COR-L47 (cell line): ENCODE measurements at places on chromosomes 12 and 14.

- DNase-seq = peak; percentile 57
Observed at GRCh38 chr14:101965181-101965544, 790 bp downstream of the DYNC1H1 start.

GRCh38 chr14:94538070-94538740, 23.0 kb upstream of the SERPINA4 start:
- DNase-seq = no peak

GRCh38 chr12:26030371-26030770, 71.9 kb downstream of the RASSF8 start:
- DNase-seq = no peak

DNA sequence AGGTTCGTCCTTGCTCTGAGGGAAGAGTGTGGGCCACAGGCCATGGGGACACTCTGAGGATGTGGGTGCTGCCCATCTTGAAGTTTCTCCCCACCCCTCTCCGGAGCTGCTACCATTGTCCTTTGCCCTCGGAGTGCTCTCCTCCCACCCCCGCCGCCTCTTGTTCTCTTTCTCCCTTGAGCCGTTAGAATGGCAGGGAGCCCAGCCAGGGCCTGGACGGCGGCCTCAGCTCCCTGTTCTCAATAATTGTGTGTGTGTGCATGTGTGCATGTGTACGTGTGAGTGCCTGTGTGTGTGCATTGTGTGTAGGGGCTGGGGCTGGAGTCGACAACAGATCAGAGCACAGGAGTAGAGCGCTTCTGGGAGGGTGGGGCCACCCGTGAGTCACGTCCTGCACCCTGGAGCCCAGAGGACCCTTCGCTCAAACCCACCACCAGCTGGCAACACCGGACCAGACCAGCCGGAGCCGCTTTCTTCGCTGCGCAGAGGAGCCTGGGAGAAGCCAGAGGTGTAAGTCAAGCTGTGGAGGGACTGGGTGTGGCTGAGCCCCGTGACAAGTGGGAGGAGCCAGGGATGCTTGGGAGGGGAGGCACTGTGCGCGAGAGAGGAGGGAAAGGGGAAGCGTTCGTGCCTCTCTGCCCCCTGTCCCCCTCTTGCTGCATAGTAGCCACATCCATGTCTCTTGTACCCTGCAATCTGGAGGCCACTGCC, 25.9 kb upstream of the KCNA5 start:
- no peak for DNase-seq

- DNase-seq = no peak
Observed at GRCh38 chr14:73851000-73851399, 631 bp upstream of the PTGR2 start.

DNA sequence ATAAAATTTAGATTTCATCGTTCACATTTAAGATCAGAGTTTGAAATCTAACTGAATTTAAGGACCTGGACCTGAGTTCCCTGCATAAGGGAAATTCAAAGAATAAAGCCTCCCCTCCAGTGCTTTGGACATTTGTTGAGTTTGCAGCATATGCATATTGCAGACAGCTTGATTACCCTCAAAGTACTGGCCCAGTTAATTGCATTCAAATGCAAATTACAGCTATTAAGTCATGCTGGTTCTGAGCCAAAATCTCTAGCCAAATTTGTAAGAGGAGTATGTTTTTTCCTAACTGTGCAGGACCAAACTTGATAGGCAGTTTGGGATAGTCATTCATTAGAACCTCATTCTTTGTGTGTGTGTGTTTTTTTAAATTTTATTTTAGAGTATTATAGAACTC, 9.1 kb upstream of the KIF21A start:
- peak; percentile 69 for DNase-seq

- no peak for DNase-seq
Observed at GRCh38 chr12:39935275-39935674, 170.6 kb downstream of the SLC2A13 start.

DNA sequence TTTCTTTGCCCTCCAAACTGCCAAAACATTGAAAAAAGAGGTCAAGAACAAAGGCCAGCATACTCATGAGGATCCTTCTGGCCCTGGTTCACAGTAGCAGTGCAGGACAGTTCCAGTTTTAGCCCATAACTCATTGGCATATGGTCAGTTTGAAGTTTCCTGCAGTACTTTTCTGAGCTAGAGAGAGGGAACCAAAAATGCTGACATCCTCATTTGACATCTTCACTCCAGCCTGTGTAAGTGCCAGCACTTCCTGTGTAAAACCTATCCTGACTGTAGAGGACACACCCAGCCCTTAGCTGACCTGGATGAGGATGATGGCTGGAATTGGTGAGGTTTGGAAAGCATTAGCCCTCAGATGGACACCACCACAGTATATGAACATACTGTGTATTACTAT, 84.1 kb downstream of the FGD4 start:
- no peak for DNase-seq

- DNase-seq = peak; percentile 68
Observed at GRCh38 chr12:121812320-121812871, 8.6 kb downstream of the SETD1B start.

DNA sequence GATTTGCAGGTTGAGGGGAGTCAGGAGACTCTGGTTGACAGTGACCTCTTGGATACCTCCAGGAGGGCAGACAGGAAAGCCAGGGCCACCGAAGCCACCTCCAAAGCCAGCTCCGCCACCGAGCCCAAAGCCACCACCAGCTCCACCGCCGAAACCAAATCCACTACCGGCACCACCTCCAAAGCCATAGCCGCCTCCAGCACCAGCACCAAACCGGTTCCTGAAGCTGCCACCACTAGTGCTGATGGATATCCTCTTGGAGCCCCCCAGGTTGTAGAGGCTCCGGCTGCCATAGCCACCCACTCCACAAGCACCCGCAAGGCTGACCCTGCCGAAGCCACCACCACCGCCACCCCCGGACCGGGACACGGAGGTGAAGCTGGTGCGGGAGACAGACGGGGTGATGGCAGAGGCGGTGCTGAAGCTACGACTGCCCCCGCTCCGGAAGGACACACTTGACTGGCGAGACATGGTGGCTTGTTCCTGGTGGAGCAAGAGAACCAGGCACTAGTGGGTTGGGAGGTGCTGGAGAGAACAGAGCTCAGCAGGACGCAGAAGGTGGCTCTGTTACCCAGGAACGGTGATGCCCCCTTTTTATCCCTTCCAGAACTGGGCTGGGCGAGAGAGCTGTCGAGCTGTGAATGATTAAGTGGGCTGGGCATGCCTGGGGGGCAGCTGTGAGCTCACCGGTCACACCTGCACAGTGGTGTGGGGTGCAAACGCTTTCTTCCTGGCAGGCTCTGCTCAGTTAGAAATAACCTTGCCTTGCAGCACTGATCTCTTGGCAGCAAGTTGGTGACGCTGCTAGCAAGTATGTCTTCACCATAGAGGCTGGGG, at the start of gene KRT5:
KRT5 (minus strand) TSS at position 569 of the 837 bp plus-strand sequence; CDS start at position 471, 98 bp downstream.
- DNase-seq = no peak

DNA sequence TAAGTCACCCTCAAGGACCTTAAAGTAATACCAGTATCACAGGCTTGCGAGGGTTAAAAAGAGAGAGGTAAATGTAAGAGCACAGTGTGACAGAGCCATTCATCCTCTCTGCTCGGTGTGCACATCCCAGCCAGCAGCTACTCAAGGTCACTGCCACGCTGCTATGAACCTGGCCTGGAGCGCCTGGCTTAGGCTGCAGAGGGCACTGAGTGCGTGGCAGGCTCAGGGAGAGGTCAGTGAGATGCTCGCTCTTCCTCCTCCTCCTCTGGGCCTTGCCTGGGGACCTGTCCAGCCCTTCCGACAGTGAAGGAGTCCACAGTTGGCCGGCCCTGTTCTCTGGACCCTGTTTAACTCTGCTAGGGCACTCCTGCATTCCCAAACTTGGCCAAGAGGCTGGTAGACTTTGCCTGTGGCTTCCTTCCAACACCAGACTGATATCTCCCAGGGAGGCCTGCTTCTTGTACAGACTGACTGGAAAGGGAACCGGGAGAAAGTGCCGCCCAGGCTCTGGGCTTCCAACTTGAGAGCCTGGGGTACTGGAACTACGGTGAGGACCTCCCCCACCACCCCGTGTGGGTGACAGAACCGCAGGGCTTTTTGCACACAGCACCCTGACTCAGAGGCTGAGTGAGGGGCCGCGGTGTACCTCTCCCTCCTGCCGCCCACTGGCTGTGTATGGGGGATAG, 62.6 kb upstream of the CORO1C start:
- no peak for DNase-seq

GRCh38 chr14:86296173-86296572, 766.2 kb downstream of the FLRT2 start:
- peak; percentile 88 for DNase-seq

DNA sequence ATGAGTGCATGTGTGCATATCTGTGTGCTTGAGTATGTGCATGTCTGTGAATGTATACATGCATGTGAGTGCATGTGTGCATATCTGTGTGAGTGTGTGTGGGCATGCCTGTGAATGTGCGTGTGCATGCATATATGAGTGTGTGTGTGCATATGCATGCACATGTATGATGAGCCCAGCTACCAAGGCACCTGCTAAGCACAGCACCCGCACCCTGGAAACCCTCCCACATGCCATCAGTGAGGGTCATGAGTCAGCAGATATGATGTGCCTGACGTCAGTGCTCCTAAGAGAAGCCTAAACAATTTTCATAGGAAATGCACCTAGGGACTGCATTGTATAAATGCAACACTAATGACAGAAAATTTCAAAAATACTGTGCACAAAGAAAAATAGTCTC, 151.1 kb downstream of the KIF26A start:
- DNase-seq = no peak

- DNase-seq = no peak
Observed at GRCh38 chr14:99174770-99175319, 97.2 kb downstream of the BCL11B start.

- no peak for DNase-seq
Observed at GRCh38 chr12:29656762-29657538, 126.8 kb downstream of the TMTC1 start.
